ENCODE measurements at places on chromosomes 5 and 9.

DNA sequence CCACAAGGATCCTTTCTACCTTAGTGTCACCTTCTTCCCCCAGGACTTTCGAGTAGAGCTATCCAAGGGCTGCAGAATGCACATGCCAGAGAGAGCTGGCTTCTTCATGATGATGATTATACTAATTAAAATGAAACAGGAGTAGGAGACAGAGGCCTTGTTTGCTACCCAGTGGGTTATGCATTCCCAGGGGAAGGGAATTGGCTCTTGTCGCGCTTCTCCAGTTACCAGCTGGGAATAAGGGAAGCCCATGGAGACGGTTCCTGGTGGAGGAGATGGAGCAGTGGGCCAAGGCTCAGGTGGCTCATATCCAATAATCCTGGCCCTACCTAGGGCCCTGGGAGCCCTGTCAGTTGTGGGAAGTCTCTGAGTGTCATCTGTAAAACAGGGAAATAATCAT, 65.1 kb downstream of the WWC1 start:
- DNase-seq, result no peak

- peak; percentile 79 for DNase-seq
These were observed 185.0 kb downstream of the CSNK1G3 start for GRCh38 chr5:123696921-123697341.

DNA sequence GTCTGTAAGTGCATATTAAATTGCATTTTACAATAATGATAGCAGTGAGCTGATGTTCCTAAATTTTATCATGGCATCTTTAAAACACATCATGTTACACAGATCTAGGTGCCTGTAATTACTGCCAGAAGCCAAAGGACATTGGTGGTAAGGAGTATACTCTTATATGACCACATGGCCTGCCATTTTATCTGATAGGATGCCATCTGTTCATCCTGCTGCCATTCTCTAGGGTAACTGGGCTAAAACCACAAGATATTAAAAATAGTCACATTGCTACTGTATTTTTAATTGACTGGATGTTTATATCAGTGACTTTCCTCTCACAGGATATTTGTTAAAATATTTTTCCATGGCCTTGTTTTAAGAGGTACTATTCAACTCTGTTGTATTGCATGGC, 53.1 kb downstream of the HCN1 start:
- no peak for DNase-seq

DNA sequence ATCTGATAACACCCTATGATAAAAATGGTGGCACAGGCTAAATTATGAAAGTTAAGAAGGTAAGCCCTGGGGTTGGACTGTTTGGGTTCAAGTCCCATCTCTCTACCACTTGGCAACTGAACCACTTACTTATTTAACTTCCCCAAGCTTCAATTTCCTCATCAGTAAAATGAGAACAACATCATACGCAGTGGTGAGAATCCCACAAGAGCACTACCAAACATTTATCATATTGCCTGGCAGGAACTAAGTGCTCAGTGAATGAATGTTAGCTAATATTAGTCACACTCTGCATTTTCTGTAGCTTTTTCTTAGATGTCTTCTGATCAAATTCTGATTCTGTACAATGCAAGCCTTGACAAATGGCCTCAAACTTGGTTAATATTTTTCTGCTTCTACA, 306.7 kb downstream of the EBF1 start:
- no peak for DNase-seq

DNA sequence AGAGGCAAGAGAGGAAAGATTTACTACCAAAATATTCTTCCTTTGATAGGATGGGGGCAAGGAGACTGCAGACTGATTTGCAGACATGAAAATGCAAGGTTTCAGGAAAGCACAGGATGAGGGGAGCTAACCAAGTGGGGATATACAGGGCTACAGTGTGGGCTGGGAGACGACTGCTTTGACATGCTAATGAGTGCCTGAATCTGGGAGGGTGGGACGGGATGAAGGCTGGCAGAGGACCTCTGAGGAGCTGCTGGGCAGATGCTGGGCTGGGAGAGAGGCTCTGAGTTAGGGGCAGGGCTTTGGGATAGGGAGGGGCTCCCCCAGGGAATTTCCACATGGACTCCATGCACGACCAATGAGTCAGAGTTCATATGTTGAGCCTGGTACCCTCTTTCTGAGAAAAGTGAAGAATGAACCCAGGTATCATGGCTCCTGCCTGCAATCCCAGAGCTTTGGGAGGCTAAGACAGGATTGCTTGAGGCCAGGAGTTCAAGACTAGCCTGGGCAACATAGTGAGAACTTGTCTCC, 4.9 kb upstream of the CPLX2 start:
- no peak for DNase-seq

GRCh38 chr9:103803245-103803644, 290.9 kb upstream of the SMC2 start:
- no peak for DNase-seq

GRCh38 chr5:133269691-133270090, 217.9 kb downstream of the HSPA4 start:
- no peak for DNase-seq

- DNase-seq, result no peak
These were observed 81.9 kb downstream of the PTPN3 start for GRCh38 chr9:109416135-109416706.

GRCh38 chr9:22002038-22002437, 7.1 kb downstream of the CDKN2B start:
- DNase-seq, result no peak

Measured in cardiac muscle cell (in vitro differentiated cells and primary cell).